ENCODE measurements at places on chromosomes 7 and 10. TPM values are rescaled to one million over a fixed set of nuclear protein-coding genes. Genes with fewer than 3 reads are reported as not detected.

GRCh38 chr10:123842692-123843385, 48.8 kb downstream of the CPXM2 start:
- no peak for DNase-seq

Gene OPN4
- total RNA-seq: not detected

Gene FAM25C
- total RNA-seq: not detected

DNA sequence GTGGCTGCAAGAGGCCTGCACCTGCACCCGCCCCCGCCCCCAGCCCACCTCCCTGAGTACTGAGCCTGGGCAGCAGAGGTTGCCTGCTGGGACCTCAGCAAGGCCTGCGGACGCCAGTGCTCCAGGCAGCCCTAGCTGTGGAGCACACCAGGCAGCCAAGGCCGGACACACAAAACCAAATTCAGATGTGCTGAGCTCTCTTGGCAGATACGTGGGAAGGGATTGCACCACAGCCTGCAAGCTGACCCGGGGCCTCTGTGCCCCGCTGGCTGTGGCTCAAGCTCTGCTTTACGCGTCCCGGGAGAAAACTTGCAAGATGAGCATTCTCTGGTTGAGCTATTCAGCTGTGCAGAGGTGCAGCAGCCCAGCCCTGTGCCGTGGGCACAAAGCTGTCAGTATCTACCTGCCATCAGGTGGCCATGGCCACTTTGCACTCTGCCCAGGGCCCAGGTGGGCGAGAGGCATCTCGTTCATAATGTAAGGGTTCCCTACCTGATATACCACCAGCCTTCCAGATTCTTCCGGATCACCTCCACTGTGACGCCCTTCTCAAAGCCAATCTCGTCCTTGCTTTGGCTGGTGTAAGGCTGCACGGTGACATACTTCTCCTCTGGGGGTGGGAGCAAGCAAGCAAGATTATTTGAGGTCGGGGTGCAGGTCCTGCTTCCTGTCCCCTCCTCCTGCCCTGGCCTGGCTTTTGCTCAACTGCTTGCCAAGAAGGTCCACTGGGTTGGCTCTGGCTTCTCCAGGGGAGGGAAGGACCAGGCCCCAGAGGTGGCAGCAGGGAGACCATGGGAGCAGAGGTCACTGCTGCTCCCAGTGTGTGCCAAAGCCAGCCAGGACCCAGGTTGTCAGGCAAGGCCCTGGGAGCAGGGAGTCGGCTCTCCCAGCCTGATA, 123.4 kb downstream of the NEURL1 start:
- DNase-seq: peak; percentile 98

DNA sequence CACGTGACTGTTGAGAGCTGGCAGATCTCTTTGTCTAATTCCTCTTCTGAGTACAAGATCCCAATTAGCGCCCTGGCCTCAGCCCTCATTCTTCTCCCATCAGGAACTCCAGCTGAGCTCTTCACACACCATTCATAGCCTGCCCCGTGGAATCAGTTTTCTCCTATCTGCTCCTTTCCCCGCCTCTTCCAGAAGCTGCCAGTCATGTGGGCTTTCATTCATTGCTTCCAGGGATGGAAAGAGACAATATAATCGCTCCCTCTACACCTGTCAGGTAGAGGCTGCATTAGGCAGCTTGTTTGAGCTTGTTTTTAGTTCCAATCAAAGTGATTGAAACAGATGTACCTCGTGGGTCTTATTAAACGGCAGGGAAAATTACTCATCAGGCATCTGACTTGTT, 515.8 kb downstream of the TYW1 start:
- DNase-seq: no peak

DNA sequence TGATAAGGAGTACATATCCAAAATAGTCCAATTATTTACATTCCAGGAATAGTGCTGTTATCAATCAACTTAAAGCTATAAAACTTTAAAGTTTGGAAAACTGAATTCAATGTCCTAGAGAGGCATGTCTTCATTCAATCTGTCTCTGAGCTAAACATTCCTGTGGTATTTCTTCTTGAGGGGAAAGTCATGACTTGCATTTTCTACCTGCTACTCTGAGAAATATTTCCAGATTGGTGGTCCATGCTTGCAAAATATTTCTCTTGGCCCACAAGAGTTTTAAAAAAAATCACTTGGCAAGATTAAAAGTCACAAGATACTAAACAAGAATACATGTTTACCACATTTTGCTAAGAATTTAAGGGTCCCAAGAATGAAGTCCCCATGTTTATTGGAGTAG, 63.6 kb upstream of the HGF start:
- no peak for DNase-seq

Gene PHKG1
- total RNA-seq: 1.8 TPM

- no peak for DNase-seq
Measured at GRCh38 chr7:116328161-116328560, 117.8 kb downstream of the TES start.

GRCh38 chr10:15849316-15849715, 11.0 kb downstream of the MINDY3 start:
- no peak for DNase-seq

GRCh38 chr10:72663971-72664370, 28.0 kb upstream of the MCU start:
- DNase-seq: no peak

DNA sequence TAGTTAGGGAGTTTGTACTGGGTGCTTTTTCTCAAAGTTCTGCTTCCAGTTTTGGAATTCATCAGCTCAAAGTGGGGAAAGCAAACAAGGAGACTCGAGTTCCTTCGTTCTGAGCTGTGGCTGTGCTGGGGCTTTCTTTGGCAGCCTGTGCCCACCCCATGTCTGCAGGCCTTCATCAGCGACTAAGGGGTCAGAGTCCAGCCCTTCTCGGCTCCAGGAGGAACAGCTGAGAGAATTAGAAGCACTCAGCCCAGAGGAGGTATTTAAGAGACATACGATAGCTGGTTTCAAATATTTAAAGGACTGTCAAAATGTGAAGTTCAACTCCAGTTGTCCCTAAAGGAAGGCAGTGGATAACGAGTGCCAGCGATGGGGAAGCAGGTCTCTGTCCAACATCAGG, 41.3 kb downstream of the SH3PXD2A start:
- no peak for DNase-seq

- no peak for DNase-seq
Measured at GRCh38 chr10:70508912-70509756, 30.6 kb downstream of the PALD1 start.

Measured in osteoblast (primary cell).